Right atrium auricular region (tissue), 2 donors: ENCODE measurements at places on chromosomes 11 and 22. TPM values are rescaled to one million over a fixed set of nuclear protein-coding genes. Genes with fewer than 3 reads are reported as not detected.

ART1 gene
- total RNA-seq = not detected

OR52H1 gene
- total RNA-seq = not detected

TEX12 gene
- total RNA-seq = not detected

GRCh38 chr11:67452141-67452952 is at the start of gene GPR152:
Gene GPR152, minus strand, starts transcription at chr11:67452729. Its CDS starts 5 bp downstream, at chr11:67452724.
- no peaks in the 10 kb centered on the region for H3K27me3 ChIP-seq
- no peak for DNase-seq
- H3K36me3 ChIP-seq = no peaks in the 10 kb centered on the region
- H3K4me1 ChIP-seq = no peaks in the 10 kb centered on the region
- H3K4me3 ChIP-seq = no peak within 1 kb of the TSS

GGTLC2 gene
- not detected for total RNA-seq

- no peaks in the 10 kb centered on the region for H3K27me3 ChIP-seq
- peak overlapping the region; percentile 68 for H3K4me3 ChIP-seq
- H3K36me3 ChIP-seq = peaks cover 5% of the 10 kb centered on the region
- DNase-seq = no peak
Observed at GRCh38 chr11:66569076-66569475, 670 bp upstream of the CTSF start.

PIH1D2 gene
- total RNA-seq = 1.7 TPM

GRCh38 chr11:102111011-102111786 is 952 bp downstream of the YAP1 start:
- peaks cover 33% of the 10 kb centered on the region for H3K4me1 ChIP-seq
- peak; percentile 76 for DNase-seq
- no peaks in the 10 kb centered on the region for H3K27me3 ChIP-seq
- peak overlapping the region; percentile 84 for H3K4me3 ChIP-seq
- peaks cover 6% of the 10 kb centered on the region for H3K36me3 ChIP-seq

GRCh38 chr11:57095417-57095816 is 86.3 kb upstream of the LRRC55 start:
- H3K27ac ChIP-seq = no peak overlapping the region
- H3K4me1 ChIP-seq = peaks cover 6% of the 10 kb centered on the region
- no peaks in the 10 kb centered on the region for H3K27me3 ChIP-seq
- no peak overlapping the region for H3K4me3 ChIP-seq
- no peaks in the 10 kb centered on the region for H3K36me3 ChIP-seq
- no peak for DNase-seq

TMPRSS13 gene
- not detected for total RNA-seq

DNA sequence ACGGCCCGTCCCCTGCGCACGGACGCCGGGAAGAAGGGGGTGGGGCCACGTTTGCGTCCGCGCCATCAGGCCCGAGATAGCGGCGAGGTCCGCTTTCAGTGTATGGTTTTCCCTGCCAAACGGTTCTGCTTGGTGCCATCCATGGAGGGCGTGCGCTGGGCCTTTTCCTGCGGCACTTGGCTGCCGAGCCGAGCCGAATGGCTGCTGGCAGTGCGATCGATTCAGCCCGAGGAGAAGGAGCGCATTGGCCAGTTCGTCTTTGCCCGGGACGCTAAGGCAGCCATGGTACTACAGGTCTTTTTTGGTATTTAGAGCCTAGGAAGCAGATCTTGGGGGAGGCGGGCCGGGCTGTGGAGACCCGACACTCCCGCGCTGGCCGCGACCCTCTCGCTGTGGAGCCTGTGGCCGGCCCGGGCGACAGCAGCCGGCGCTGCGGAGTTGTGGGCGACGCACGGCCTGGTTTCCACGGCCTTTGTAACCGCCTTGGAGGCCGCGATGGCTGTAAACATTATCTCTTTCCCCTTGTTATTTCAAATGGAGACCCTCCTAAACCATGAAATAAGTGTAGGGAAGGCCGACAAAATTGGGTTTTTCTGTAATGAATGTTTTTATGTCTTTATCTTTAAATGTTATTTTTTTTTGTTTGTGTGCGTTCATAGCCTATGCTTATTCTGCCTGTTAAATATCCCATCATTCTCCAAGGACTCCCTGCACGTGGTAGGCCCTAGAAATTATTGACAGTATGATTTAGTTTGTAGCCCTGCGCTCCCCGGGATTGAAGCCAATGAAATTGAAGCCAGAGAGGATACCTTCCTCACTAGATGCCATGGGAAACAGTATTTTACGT is at the start of gene AASDHPPT:
Gene AASDHPPT (plus strand): TSS at position 54 of the 847 bp plus-strand sequence. CDS start 49 bp downstream, at position 103.
- H3K4me3 ChIP-seq = peak within 1 kb of the TSS; percentile 87
- H3K27ac ChIP-seq = peak within 1 kb of the TSS; percentile 99
- H3K27me3 ChIP-seq = no peaks in the 10 kb centered on the region

GALNT18 gene
- total RNA-seq = 22.2 TPM

GRCh38 chr11:114066046-114066648 is 6.6 kb downstream of the ZBTB16 start:
- no peaks in the 10 kb centered on the region for H3K27me3 ChIP-seq
- peaks cover 84% of the 10 kb centered on the region for H3K36me3 ChIP-seq
- no peak for DNase-seq
- H3K4me3 ChIP-seq = peak overlapping the region; percentile 84
- H3K4me1 ChIP-seq = peaks cover 91% of the 10 kb centered on the region

CHST1 gene
- total RNA-seq = 5.4 TPM

DNA sequence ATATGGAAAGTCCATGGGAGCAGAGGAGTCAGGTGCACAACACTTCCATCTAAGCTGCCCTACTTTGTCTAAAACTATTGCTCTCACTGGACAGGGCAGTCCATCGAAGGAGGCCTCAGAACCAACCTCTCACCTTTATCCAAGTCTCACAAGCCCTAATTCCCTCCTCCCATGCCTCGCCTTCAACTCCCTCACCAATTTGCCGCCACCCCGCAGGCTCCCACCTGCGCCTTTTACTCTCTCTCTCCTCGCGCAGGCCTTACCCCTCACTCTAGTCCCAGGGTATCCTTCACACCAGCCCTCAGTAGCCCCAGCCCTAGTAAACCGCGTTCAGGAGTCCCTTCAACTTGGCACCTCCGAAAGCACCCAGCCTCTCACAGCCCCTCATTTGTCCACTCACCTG is 451 bp downstream of the FHIP1B start:
- peak overlapping the region; percentile 82 for H3K27ac ChIP-seq
- no peaks in the 10 kb centered on the region for H3K36me3 ChIP-seq
- H3K27me3 ChIP-seq = no peaks in the 10 kb centered on the region

DNA sequence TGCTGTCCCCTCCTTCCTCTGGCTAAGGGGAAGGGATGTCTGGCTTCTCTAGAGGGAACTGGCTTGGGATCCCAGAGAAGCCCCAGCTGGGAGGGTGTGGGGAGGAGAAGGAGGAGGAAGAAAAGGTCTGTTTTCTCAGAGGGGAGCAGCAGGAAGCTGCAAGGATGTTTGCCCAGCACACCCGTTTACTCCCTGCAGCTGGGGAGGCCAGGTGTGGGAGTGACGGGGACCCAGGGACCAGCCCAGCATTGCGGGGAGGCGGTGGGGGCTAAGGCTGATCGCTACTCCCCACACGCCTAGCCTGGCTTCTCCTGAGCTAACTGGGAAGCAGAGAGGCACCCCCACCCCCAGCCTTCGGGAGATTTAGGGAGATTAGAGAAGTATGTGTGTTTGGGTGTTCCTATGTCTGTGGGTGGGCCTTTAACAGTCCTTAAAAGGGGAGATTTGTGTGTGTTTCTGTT is 3.9 kb downstream of the CREB3L1 start:
- DNase-seq = no peak
- peaks cover 60% of the 10 kb centered on the region for H3K4me1 ChIP-seq
- H3K27me3 ChIP-seq = no peaks in the 10 kb centered on the region
- no peaks in the 10 kb centered on the region for H3K36me3 ChIP-seq

- no peaks in the 10 kb centered on the region for H3K4me1 ChIP-seq
- DNase-seq = no peak
- no peaks in the 10 kb centered on the region for H3K36me3 ChIP-seq
Observed at GRCh38 chr11:2863276-2863618, 22.3 kb downstream of the CDKN1C start.

NOX4 gene
- 20.2 TPM for total RNA-seq

DNA sequence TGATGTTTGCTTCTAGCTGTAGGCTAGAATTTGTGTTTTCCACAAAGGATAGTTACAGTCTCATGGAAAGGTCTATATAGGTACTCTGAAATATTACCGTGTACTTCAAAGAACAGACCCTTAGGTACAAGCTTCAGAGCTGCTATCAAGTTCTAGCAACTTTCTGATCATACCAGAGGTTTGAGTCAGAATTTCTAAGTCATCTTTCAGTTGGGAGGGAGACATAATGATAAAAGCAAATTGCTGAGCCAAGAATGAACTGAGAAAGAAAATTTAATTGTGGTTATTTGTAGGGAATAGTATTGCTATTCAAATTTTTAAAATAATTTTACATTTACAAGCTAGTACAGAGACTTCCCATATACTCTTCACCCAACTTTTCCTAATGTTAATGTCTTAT is 19.9 kb upstream of the ME3 start:
- H3K27ac ChIP-seq = no peak overlapping the region
- no peaks in the 10 kb centered on the region for H3K27me3 ChIP-seq
- DNase-seq = no peak
- peaks cover 15% of the 10 kb centered on the region for H3K4me1 ChIP-seq
- no peaks in the 10 kb centered on the region for H3K36me3 ChIP-seq

GRCh38 chr11:93921695-93922468 is 71.5 kb upstream of the VSTM5 start:
- no peaks in the 10 kb centered on the region for H3K36me3 ChIP-seq
- no peak overlapping the region for H3K4me3 ChIP-seq
- H3K27ac ChIP-seq = no peak overlapping the region
- H3K4me1 ChIP-seq = no peaks in the 10 kb centered on the region
- no peak for DNase-seq

BIRC2 gene
- 31.5 TPM for total RNA-seq

CLDN5 gene
- total RNA-seq = 16.7 TPM

FIBIN gene
- total RNA-seq = 13.9 TPM

DNA sequence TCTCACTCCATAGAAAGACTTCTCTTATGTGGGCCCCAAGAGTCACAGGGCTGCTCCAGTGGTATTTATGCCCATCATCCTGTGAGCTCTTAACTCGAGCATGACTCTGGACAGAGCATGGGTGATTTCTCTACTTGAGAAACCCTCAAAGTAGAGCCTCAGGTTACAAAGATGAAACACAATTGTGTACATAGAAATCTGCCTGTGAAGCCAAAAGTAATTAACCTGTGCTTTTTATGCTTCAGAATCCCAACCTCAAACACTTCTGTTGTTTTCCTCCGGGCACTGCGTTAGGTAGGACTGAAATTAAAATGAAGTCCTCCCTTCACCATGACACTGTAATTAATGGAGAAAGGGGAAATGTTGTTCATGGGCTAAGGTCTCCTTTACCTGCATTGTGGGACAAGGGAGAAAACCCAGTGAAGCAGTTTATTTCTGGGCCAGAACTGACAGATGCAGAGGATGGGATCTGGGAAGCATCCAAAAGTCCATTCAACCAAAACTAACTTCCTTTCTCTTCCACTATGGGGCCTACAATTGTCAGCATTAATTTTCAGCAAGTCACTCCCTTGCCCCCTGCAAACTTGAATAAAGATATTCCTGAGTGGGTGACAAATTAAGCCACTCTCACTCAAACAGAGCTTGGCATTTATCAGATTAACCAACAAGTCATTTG is 24.1 kb upstream of the POU2AF1 start:
- no peaks in the 10 kb centered on the region for H3K36me3 ChIP-seq
- no peaks in the 10 kb centered on the region for H3K27me3 ChIP-seq
- H3K4me3 ChIP-seq = no peak overlapping the region
- DNase-seq = no peak
- no peak overlapping the region for H3K27ac ChIP-seq

DNA sequence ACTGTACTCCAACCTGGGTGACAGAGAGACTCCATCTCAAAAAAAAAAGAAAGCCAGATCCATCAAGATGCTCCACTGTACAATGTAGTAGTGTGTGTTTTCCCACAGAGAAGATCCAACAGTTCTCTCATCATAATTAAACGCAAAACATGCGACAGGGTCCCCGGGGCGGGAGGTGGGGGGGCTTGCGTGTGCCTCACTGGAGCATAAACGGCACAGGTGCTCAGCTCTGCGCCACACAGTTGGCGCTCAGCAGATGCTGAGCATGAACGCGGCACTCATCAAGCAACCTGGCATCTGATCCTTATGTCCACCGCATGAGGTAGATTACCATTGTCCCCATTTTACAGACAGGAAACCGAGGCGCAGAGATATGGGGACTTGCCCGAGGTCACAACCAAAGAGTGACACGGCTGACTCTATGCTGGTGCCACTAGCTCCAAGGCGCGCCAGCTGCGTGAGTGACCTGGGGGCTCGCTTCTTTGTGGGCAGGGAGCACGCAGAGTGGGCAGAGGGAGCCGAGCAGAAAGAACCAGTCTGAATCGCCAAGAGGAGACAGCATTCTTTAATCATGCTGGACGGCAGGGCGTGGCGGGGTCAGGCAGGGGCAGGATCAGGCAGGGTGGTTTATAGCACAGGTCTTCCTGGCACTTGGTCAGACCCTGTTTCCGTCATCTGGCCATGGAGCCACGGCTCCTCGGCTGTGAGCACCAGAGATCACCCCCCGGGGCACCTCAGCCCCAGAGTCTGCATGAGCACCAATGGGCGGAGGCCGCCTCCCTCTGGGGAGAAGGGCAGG is 8.2 kb downstream of the C1QTNF6 start:
- peaks cover 52% of the 10 kb centered on the region for H3K4me1 ChIP-seq
- no peak overlapping the region for H3K4me3 ChIP-seq
- no peak overlapping the region for H3K27ac ChIP-seq
- no peaks in the 10 kb centered on the region for H3K36me3 ChIP-seq

DNA sequence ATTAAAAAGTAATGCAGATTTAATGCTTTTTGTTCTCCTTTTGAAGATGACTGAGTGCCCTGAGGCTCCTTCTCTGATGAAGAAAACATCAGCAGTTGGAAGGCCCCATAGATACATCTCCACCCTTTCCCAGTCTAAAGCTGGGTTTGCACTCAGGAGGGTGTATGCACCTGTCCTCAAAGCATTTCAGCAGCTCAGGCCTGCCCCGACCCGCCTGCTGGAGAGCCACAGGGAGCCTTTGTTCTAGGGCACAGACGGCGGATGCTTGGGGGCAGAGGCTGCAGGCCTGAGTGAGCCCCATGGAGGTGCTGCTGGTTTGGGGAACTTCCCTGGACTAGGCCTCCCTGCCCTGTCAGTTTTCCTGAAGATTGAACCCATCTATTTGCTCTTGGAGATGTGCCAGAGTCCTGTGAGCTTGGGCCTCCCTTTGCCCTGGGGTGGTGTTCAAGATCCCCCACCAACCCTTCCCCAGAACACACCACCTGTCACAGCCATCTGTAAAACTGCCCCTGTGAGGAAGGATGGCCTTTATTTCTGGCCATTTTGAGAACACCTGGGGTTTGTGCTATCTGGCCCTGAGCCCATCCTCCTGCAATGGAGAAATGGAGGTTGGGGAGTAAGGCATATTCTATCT is 160.0 kb downstream of the NAV2 start:
- H3K4me3 ChIP-seq = no peak overlapping the region
- H3K27me3 ChIP-seq = no peaks in the 10 kb centered on the region
- no peak for DNase-seq
- no peaks in the 10 kb centered on the region for H3K4me1 ChIP-seq

LRRC74B gene
- not detected for total RNA-seq

MPZL2 gene
- total RNA-seq = 13.8 TPM

DNA sequence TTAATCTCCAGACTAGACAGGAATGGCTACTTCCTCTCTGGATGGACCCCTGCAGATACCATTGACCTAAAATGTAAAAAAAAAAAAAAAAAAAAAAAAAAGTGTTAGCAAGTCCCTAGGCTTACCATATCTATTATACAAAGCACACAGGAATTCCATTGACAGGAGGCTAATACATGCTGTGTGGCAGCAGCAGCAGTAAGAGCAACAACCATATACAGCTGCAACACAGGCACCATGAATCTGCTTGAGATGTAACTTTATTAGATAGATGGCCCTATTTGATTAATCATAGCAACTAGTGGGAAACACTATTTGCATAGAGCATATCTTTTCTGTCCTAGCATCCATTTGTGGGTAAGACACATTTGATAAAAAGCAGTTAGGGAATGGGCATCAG is 1447.1 kb downstream of the FAM181B start:
- H3K27ac ChIP-seq = no peak overlapping the region
- no peaks in the 10 kb centered on the region for H3K27me3 ChIP-seq
- no peaks in the 10 kb centered on the region for H3K4me1 ChIP-seq
- no peaks in the 10 kb centered on the region for H3K36me3 ChIP-seq
- no peak for DNase-seq
- H3K4me3 ChIP-seq = no peak overlapping the region
